ENCODE measurements at places on chromosomes 7 and 10.

DNA sequence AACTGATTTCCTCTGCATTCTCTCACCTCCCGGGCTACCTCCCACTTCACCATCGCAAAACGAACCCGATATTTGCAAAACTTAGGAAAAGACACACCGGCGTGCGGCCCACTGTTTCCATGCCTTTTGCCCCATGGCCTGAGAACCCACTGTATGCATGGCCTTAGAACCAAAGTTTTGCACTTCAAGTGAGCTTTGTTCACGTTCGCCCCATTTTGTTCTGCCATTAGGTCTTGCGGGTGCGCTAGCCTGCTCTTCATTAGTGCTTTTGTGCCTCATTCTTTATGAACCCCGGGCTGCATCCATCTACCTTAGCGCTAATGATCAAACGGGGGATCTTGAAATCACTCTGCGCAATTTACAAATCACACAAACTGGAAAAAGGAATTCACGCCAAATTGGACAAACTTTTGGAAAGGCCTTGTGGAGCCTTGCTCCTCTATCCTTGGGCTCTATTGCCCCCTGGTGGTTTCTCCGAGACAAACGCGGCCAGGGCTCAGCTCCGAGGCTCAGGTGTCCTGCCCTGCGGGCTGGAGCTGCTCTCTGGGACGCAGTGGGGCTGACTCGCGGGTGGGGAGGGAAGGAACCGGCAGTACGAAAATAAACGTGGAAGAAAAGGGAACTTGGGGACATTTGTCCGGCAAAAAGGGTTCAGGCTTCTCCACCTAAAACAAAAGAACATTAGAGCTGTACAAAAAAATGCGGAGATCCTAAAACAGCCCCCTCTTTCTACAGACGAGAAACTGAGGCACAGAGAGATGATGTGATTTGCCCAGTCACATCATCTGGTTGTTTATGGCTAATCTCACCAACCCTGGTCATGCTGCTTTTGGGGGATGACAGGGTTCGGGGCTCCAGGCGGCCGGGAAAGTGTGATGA, 300.4 kb upstream of the NFE2L3 start:
- DNase-seq: peak; percentile 22

- DNase-seq: no peak
Observed at GRCh38 chr7:140391634-140392033, 6.7 kb downstream of the SLC37A3 start.

DNA sequence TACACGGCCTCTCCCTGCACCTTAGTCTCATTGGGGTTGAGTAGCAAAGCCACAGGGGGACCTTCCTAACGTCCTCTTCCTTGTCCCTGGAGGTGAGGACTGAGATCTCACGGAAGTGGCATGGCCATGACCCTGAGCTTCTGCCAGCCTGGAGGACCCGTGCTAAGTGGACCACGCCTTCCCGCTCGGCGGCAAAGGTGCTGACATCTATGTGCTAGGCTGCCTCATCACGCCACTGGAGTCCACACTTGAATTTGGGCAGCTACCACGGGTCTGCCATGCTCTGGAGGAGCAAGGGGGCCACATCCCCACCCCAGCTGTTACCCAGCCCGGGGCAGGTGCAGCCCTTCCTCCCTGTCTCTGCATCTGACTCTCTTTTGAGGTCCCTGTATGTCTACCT, 15.3 kb downstream of the GHRHR start:
- DNase-seq: no peak

DNA sequence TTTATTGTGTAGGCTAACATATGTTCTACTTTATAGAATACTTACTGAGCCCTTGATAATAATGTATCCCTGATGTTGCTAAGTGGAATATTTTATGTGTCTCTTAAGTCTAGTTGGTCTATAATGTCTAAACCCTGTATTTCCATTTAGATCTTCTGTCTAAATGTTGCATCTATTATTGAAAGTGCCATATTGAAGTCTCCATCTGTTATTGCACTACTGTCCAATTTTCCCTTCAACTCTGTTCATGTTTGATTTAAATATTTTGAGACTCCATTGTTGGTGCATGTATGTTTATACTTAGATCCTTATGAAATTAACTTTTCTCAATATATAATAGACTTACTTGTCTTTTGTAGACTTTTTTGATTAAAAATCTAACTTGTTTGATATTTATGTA, 924.5 kb upstream of the KCND2 start:
- DNase-seq: no peak

- DNase-seq: no peak
Observed at GRCh38 chr7:128928882-128929788, 8.6 kb upstream of the IRF5 start.

GRCh38 chr7:25900877-25901276, 251.1 kb upstream of the NFE2L3 start:
- no peak for DNase-seq

DNA sequence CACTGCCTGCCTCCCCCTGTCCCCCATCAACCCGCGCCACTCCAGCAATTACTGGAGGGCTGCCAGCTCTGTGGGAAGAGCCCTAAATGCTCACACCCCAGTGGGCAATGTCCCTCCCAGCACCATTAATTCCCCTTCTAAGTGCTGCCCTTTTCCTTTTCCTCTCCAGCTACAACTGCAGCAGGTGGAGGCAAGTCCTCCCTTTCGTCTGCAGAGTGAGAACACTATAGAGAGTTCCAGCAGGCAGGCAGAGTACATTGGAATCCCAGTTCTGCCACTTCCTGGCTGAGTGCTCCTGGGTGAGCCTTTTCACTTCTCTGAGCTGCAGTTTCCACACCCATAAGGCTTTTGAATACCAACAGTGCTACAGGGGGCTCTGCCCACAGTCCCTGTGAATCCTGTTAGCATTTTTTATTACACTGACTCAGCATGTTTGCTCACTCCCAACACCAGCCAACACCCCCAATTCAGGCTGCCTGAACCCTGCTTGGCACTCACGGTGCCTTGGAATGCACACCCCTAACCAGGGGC, 447.0 kb downstream of the GRID1 start:
- no peak for DNase-seq

DNA sequence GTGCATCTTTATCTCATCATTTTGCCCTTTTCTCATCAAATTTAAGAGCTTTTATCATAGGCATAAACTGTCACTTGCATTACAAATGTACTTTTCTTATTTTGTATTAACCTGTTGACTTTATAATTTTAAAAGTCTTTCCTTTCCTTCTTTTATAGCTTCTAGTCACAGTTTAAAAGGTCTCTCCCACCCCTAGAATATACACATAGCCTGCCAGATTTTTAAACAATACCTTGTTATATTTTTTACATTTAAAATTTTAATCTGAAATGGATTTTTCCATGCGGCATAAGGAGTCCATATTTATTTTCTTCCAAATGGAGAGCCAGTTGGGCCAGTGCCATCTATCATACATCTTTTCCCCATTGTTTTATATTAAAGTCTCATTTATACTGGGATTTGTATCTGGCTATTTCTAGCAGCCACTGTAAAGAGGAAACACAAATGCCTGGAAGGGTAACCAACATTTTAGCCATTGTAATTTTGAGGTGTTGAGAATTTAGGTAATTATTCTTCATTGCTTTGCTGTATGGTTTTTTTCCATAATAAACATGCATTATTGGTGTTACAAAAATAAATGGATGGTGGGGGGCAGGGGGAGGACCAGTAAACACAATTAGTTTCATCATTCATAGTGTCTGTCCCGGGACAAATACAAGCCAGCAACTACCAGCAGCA, 92.8 kb downstream of the CCDC71L start:
- DNase-seq: no peak

DNA sequence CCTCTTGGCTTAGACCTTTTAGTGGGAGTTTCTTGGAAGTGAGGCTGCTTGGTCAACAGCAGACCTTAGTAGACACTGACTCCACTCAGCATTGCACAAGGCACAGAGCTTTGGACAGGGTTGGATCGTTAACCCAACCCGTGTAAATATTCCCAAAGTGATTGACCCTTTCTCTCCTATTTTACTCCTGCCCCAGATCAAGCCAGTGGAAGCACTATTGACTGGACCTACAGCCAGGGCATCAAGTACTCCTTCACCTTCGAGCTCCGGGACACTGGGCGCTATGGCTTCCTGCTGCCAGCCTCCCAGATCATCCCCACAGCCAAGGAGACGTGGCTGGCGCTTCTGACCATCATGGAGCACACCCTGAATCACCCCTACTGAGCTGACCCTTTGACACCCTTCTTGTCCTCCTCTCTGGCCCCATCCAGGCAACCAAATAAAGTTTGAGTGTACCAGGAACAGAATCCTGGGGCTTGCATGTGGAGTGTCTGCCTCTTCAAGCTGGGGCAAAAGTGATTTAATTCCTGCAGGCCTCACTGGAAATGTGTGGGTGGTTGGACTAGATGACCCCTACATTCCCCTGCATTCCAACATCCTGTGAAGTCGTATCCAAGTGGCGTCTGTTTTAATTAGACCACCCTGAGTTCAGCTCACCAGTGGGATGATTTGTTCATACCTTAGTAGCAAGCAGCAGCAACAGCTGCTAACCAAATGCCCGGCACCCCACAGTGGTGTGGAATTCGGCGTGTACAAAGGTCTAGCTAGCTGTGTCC, 7.5 kb downstream of the CPA1 start:
- DNase-seq: no peak

DNA sequence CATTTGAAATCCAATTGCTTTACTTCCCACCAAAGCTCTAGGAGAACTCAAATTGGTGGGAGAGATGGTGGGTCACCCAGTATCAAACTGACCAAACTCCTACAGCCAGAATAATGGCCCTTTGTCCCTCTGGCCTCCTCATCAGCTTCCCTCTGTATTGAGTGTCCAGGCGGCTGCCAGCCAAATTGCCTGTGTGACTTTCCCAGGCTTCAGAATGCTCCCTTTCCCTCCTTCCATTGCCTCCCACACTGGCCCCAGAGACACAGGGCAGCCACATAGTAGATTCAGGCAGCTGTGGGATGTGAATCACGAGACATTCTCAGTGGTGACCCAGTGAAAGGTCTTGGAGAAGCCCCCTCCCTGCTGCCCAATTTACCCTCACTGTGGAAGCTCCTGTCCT, 12.7 kb upstream of the VDAC2 start:
- no peak for DNase-seq

DNA sequence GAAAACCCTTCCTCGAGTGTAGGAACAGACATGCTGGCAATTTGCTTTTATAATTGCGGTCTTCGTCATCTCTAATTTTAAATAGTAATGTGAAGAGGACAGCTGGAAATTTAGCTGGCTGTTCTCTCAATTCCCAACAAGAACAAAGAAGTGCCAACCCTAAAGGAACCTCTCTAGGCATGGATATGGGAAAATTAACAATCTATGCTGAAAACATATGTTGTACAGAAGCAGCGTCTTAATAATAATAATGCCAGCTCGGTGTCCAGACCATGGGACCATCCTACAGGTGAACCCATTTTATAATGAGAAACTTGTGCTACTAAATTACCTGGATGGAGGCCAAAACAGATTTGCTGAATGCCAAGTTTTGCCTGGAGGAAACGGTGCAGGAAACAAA, 641.4 kb upstream of the MGMT start:
- no peak for DNase-seq

DNA sequence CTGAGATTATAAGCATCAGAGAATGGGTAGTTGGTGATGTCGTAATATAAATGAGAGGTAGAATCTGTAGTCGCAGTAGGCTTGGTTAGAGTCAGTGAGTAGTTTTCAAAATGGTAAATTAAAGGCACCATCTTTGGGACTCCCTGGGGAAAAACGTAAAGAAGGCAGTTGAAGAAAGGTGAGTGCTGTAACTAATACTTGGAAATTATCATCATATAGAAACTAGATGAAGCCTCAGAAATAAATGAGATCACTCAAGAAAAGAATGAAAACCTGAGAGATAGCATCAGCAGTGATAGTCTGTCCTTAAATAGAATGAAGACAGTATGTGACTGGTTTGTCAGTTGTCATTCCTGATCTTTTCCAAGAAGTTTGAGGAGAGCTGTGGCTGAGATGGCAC, 23.8 kb downstream of the PALS2 start:
- DNase-seq: no peak

DNA sequence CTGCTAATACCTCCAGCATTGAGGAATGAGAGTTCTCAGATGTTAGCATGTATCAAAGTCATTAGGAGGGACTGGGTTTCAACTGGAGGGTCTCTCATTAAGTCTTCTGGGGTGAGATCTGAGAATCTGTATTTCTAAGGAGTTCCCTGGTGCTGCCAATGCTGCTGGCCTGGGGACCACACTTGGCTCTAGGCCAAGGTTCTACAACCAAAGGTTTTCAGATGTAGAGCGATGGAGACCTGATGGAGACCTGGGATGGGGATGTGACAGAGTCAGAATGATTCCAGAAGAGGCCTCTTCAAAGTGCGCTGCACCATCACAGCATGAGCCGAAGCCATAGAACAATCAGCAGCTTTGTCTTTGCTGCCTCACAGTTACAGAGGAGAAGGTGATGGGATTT, 27.2 kb downstream of the ST8SIA6 start:
- DNase-seq: no peak

DNA sequence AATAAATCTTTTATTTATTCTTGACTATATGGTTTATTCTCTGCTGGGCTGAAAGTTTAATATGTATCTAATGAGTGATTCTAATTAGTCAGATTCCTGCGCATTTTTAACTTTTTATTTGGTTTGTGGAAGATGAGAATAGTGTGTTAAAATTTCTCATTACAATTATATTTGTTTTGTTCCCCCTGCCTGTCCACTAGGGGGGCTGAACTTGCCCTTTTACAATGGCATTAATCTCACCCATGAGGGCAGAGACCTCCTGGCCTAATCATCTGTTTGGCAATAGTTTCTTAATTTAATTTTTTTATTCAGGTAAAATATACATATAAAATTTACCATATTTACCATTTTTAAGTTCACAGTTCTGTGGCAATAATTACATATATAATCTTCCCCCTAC, 278.5 kb upstream of the NPY start:
- no peak for DNase-seq

- DNase-seq: no peak
Observed at GRCh38 chr10:3426190-3426845, 253.7 kb upstream of the PITRM1 start.

GRCh38 chr7:774161-775109, 47.4 kb upstream of the PRKAR1B start:
- DNase-seq: peak; percentile 27

DNA sequence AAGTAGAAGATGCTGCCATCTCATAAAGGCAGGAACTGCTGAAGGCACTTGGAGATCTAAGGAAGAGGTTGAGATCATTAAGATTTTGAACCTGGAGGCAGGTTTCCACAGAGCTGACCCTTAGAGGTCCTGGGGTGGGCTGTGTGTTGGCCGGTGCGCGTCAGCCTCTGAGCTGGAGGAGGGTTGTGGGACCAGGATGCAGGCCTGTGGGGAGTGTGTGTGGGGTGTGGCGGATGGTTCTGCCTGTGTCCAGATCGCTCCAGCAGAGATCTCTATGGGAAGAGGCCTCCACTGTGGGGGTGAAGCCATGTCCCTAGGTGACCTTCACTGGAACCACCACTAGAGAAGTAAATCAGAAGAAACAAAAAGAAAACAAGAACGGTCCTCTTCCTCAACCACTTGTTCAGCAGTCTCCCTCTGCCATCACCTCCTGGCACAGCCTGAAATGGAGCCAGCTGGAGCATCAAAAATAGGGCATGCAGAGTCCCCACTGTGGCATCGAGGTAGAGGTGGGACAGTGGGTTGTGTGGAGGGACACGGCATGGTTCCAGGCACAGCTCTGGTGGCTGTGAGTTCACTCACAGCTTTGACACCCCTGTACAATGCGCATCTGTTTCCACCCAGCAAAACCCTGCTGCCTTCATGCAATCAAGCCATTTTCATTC, 453.8 kb downstream of the TCERG1L start:
- DNase-seq: no peak
